ENCODE measurements at places on chromosomes 2 and 18.

- DNase-seq = no peak
Observed at GRCh38 chr2:221975151-221975550, 323.6 kb downstream of the PAX3 start.

GRCh38 chr2:104872866-104873688, 19.2 kb downstream of the POU3F3 start:
- peak; percentile 18 for DNase-seq

DNA sequence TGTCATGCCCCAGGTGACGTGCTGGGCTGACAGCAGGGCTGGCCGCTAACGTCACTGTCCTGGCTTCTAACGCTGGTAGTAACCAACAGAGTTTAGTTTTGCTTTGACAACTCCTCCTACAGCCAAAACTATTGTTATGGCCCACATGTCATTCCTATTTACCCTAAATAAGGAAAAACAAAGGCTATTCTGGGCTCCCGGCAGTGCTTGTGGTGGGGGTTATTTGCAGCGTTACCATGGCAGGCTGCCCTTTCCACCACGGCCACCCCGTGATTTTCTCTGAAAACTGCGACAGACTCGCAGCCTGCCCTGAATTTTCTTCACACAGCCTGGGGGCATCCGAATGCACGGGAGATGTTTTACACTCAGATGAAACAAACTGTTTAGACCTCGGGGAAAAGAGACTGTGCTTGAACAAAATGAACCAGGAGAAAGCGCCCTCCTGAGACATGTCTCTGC, 115.2 kb downstream of the FAM210A start:
- DNase-seq = no peak

DNA sequence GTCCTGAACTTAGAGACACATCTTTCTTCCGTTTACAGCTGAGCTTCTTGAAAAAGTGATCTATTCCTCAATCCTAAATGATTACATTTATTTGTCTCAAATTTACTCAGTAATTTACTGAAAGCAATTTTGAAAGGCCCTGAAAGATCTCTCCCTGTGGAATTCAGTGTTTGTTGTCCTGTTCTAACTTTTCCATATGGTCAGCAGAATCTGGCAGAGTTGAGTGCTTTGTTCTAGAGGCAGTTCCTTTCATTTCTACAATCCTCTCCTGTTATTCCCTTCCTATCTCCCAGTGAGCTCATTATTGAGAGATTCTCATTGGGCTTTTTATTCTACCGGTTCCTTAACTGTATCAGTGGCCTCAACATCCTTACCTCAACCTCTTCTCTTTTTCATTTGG, 36.5 kb upstream of the REG3G start:
- no peak for DNase-seq
